ENCODE measurements at places on chromosomes 7 and 10.
A peak's percentile ranks its signal among the peaks of the same experiment; 100 is the strongest.

DNA sequence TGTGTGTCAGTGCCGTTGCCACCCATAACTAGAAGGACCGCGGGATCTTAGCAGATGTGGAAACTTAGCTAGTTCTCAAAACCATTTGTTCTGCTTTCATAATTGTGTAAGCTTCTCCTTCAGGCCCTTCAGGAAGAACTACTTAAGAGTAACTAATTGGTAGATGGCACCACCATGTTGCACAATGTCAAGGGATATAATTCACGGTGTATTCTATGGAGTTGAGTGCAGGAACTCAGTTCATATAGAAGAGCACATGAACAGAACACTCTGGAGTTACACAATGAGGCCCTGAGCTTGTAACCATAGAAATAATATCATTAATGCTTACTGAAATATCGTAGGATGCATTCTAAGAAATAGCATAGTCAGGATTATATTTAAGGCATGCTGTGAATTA is 126.5 kb upstream of the GAD2 start:
- DNase-seq, result no peak

- DNase-seq, result no peak
These were observed 31.1 kb upstream of the LYZL1 start for GRCh38 chr10:29257784-29258135.

- DNase-seq, result no peak
These were observed 169.6 kb downstream of the TCERG1L start for GRCh38 chr10:131141645-131142516.

- peak; percentile 94 for DNase-seq
These were observed 18.9 kb downstream of the NOD1 start for GRCh38 chr7:30459591-30460245.

GRCh38 chr7:104137971-104138370 is 69.8 kb downstream of the ORC5 start:
- DNase-seq, result peak; percentile 34

GRCh38 chr10:106874604-106874889 is 290.0 kb downstream of the SORCS1 start:
- DNase-seq, result no peak

DNA sequence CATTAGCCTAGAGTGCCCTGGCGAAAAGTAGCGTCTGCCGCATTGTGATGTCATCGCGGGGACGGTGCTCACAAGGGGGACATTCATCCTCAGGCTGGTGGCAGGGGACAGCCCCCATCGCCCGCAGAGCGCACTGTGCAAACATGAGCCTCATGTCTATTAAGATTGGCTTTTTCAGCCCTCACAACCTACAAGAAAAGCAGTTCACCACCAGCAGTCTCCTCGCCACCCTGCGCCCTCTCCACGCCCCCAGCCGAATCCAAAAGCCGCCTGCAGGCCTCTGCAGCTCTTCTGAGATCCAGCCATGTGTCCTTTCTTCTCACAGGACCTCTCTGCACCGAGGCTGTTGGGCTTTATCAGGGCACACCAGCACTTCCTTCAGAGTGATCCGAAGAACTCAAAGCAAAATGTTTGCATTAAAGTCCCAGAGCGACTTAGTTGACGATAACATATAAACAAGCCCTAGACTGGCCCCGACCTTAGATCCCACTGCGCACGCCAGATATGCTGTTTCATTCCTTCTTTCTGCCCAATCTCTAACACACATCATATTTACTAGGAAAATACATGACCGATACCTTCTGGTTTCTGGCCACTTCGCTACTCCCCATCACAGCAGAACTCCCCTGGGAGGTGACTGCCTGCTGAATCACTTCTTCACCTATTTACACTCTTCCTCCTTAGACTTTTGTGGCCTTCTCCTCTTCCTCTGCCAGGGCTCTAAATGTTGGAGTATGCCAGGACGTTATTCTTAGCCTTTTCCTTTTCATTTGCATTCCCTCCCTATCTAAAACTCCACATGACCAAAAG is 206.0 kb upstream of the SH2B2 start:
- DNase-seq, result no peak

DNA sequence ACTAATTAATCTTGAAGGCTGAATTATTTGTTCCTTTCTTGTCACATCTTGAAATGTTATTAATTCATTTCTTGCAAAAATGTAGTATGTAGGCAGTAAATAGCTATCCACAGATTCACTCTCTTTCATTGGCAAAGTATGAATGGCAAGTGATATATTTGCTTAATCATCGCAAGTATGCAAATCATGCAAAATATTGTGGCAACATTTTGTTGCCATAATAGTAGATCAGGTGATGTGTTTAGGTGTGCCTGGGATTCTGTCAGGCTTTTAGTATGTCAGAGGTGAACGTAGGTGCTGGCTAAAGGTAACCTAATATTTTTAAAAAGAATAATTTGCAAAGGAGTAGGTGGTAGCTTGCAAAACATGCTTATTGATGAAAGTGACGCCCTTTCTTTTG is 5.9 kb downstream of the MAP3K8 start:
- DNase-seq, result no peak

DNA sequence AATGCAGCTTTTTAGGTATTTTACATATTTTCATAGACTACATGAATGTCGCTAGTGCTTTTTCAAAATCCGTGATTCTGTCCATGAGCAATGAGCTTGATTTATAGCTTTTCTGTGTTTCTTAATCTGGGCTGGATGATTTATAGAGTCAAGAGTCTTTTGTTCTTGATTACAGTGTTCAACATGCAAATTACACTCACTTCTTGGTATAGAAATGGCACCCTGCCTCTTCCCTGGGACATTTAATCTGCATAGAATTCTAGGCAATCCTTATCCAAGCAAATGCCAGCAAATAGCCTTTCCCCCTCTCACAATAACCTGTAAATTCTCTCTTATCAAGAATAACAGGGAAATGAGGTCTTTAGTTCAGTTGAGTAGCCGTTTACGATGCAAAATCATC is 246.2 kb upstream of the SEMA3C start:
- no peak for DNase-seq

DNA sequence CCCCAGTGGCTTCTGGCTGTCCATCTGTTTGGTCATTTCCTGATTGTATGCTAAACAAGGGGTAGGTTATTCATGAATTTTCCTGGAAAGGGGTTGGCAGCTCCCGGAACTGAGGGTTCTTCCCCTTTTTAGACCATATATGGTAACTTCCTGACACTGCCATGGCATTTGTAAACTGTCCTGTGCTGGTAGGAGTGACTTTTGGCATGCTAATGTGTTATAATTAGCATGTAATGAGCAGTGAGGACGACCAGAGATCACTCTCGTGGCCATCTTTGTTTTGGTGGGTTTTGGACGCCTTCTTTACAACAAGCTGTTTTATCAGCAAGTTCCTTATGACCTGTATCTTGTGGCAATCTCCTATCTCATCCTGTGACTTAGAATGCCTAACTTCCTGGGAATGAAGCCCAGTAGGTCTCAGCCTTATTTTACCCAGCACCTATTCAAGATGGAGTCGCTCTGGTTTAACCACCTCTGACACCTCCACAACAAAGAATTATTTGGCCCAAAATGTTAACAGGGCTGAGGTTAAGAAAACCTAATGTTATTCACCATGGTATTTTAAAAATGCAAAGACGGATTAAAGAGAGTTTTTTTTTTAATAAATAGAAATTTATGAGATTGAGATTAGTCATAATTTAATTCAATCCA is 2.4 kb upstream of the PTN start:
- no peak for DNase-seq

DNA sequence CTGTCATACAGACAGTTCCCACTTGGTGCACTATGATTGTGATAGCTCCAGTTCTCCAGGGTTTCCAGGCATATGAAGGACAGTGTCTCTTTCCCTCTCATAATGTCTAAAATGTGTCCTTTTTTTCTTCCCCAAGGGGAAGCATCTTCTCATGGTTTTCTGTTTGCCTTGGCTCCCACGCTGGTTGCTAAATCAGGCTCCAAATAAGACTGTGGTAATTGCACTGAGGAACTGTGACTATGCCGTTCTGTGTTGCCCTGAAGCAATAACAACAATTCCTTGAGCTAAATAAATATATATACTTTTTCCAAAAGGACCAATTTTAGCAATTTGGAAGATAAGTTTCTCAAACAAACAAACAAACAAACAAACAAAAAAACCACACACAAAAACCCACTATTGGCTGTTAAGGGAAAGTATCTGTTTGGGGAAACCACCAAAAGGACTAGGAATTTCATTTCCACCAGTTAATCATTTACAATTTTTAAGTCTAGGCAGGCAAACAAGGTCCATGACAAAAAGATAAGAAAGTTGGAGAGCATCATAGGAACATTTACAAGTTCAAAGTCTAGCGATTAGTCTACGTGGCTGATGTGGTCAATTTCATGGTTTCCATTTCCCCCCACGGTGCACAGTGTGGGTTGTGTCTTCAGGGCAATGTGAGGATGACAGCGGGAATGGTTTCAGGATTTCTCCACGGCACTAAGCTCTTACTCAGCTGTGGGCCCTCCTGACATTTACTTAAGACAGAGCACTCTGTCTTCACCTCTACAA is 62.4 kb downstream of the THNSL1 start:
- DNase-seq, result no peak

- no peak for DNase-seq
These were observed 202.9 kb upstream of the TCERG1L start for GRCh38 chr10:131514454-131514853.

DNA sequence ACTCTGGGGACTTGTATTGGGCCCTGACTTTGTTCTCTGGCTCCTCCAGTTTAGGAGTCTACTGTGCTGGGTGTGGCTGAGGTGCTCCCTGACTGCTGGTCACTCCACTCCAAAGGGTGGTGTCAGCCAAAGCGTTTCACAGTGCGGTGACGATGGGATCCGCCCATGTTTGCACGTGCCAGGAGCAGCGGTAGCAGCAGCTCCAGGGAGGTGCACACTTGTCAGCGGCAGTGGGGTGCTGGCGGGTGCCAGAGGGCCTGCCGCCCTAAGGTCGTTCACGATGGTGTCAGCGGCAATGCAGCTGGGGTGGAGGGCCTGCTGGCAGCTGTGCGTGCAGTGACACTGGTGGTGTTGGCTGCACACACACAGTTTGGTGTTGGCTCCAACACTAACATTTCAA is 268.5 kb upstream of the AKR1E2 start:
- DNase-seq, result no peak

DNA sequence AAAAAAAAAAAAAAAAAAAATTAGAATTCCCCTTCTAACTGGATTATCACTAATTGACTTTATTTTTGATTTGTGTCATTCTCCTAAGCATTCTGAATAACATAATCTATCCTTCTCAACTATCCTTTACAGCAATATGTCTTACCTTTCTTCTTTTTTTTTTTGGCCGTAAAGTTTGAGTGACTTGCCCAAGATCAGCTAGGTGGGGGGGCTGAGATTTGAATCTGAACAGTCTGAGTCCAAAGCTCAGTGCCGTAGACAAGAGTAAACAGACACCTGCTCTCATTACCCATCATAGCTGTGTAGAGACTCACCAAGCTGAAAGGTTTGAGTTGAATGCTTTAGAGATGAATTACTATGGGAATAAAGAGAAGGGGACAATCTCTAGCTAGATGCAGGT is 192.1 kb downstream of the SORCS1 start:
- no peak for DNase-seq

DNA sequence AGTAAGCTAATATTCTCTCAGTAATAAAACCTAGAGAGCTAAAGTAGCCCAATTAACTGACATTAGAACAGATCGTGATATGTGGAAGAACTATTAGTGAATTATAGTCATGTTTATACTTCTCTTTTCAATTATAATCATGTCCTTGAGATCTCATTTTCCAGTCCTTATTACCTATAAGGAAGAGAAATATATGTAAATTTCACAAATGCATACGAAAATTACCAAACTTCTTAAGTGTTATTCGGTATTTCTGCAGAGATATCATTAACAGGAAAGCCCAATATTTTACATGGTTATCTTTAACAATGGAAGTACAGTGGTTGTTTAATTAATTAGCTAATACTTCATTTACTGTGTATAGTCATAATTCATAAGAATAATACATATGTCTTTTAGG is 110.7 kb downstream of the PTEN start:
- no peak for DNase-seq

DNA sequence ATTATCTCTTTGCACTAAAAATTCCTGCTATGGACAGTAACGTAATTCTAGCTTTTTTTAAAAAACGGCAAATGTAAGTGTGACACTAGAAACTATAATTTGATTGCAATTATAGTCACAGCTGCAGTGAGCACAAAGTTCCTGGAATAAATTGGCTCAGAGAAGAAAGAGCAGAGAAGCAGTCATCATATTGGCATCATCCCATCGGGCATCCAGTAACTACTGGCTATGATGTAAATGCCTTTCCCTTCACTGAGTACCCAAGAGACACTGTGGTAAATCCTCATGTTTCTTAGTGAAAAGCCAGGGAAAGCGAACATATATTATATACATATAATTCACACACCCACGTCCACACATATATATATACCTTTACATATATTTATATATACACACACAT is 43.6 kb downstream of the PIP4K2A start:
- DNase-seq, result no peak

- no peak for DNase-seq
These were observed 134.8 kb upstream of the ADAM12 start for GRCh38 chr10:126523071-126523470.

- no peak for DNase-seq
These were observed 81.1 kb downstream of the ZMIZ1 start for GRCh38 chr10:79149662-79150443.

DNA sequence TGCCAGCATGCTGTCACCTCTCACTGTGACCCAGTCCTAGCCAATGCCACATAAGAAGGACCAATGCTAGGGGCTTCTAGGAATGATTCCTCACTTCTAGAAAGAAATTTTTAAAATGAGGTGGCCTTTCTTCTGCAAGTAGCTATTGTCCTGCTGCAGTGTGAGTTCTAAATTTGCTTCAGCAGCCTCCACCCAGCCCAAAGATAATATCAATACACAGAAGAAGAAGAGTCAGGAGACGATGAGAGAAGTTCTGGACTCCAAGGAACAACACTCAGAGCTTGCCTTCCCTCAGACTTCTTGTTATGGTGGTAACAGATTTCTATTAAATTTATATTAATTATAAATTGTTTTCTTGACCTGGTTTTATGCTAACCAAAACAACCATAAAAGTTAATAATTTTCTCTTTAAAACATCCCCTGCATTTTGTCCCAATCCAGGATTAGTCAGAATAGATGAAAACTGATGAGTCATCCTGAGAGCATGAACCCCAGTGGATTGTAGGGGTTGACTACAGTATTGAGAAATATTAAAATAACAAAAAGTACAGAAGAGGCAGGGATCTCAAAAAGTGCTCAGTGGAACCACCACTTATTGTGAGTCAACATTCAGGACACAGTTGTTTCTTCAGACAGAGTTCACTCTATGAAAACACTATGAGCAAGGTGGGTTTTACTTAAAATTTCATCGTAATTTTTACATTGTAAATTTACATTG is 29.6 kb upstream of the AKR1C2 start:
- DNase-seq, result peak; percentile 27

- no peak for DNase-seq
These were observed 43.6 kb upstream of the JAZF1 start for GRCh38 chr7:28224172-28224571.

DNA sequence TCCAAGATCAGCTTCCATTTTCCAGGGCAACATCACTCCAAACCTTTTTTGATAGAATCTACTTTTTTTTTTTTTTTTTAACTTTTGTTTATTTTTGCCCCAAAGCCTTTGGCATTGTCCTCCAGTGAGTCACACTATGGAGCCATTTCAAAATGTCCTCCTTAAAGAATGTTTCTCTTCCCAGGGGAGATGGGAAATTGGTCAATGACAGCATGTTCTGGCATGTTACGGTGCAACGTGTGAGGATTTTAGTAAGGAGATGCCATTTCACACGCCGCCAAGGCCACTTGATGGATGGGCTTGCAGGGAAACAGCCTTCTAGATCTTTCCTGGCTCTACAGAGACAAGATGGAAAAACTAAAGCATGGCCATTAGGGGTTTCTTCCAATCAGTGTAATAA is 30.7 kb upstream of the TRIL start:
- peak; percentile 83 for DNase-seq

All from BJ (cell line).